Activated naive CD4-positive, alpha-beta T cell treated with Interleukin-2 at 50 U/mL for 16 hours (primary cell): ENCODE measurements at places on chromosomes 1 and 21.
A peak's percentile ranks its signal among the peaks of the same experiment; 100 is the strongest.

DNA sequence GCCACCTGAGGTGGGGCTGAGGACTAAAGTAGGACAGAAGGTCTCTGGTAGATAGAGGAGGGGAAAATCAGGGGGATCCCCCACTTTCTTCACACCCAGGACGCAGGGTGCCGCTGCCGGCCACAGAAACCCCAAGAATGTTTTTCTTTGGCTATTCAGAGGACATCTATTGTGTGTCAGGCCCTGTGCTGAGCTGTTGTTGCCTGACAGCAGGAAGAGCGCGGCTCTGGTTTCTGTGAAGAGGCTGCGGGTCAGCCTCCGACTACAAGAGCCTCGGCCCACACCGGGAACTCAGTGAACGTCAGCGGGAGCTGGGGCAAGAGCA is 407 bp upstream of the PIGV start:
- DNase-seq: peak; percentile 74

DNA sequence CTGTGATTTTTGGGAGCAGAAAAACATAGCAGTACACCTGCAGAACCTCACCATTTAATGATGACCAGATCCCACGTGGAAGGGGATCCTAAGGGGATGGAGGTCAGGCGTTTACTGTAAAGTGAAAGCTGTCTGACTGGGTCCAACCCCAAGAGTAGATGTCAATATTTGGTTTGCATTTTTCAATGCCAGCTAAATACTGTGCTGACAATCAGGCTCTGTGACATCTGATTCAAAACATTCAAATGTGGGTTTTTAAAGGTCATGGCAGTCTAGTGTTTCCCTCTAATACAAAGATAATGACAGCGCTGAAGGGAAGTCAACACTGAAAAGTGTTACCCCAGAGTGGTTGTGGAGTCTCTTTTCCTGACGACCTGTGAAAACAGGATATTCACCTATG is 68.1 kb downstream of the SPAG17 start:
- DNase-seq: no peak

GRCh38 chr1:161185732-161186311 is 8.5 kb upstream of the B4GALT3 start:
- no peak for DNase-seq

DNA sequence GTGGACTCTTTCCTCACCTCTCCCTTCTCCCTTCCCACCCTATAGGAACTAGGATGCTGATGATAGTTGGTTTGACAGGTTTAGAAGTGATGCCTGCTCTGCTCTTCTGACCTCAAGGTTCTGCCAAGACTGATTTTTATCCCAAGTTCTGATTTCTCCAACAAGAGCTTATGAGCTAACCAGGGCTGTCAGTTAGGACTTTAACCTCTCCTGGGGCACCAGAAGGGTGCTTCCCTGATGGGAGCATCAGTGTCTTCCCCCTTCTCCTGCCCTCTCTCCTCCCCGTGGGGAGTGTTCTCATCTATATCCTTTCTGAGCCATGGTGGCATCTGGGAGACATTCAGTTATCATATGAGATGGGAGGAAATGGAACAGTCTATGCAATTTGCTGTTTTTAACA is 44.0 kb downstream of the ATP2B4 start:
- no peak for DNase-seq

GRCh38 chr21:45999581-46000181 is 18.1 kb downstream of the COL6A1 start:
- DNase-seq: no peak

- DNase-seq: no peak
Observed at GRCh38 chr1:2639203-2639602, 6.4 kb upstream of the MMEL1 start.
